ENCODE measurements at places on chromosomes 2 and 18. TPM values are rescaled to one million over a fixed set of nuclear protein-coding genes. Genes with fewer than 3 reads are reported as not detected.

NEU4 gene
- 3.4 TPM for polyA plus RNA-seq

CAD gene
- 5.9 TPM for polyA plus RNA-seq

ZNF396 gene
- 0.52 TPM for polyA plus RNA-seq

THOC1 gene
- 18.5 TPM for polyA plus RNA-seq

IL36B gene
- polyA plus RNA-seq, result not detected

RNU2-63P gene
- not detected for polyA plus RNA-seq

MTX2 gene
- 68.2 TPM for polyA plus RNA-seq
